Motor neuron (in vitro differentiated cells): ENCODE measurements at places on chromosomes 13 and 19. TPM values are rescaled to one million over a fixed set of nuclear protein-coding genes. Genes with fewer than 3 reads are reported as not detected.

- ATAC-seq: no peak
Measured at GRCh38 chr13:64078025-64078424, 2662.4 kb upstream of the PCDH20 start.

DNA sequence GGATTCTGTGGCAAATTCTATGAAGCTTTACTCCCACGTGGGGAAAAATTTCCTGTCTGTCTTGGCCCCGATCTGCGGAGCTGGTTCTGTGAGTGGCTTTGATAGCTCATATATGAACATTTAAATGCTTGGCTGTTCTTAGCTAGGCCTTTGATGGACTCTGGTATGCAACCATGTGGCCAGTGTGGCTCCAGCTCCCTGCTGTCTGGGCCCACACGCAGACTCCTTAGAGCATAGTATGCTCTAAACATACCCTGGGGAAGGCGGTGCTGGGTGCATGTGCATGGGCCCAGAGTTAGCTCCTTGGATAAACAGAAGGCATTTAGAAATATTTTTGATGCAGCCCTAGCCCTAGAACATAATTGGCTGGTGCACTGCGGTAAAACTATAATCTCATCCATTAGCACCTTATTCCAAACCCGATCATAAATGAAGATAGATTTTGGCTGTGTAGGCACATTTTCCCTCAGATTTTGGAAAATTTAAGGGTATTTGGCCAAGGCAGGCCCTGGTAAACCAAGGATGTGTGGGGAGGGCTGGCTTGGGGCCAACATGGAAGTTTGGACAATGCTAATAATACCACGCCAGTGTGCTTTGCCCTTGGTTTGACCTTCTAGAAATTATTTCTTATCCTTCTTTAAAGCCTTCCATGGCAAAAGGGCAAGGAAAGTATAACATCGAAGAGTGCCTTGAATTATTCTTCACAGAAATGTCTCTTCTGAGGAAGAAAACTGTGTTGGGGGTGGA, 153.5 kb downstream of the LMO7 start:
- no peak for ATAC-seq

DNA sequence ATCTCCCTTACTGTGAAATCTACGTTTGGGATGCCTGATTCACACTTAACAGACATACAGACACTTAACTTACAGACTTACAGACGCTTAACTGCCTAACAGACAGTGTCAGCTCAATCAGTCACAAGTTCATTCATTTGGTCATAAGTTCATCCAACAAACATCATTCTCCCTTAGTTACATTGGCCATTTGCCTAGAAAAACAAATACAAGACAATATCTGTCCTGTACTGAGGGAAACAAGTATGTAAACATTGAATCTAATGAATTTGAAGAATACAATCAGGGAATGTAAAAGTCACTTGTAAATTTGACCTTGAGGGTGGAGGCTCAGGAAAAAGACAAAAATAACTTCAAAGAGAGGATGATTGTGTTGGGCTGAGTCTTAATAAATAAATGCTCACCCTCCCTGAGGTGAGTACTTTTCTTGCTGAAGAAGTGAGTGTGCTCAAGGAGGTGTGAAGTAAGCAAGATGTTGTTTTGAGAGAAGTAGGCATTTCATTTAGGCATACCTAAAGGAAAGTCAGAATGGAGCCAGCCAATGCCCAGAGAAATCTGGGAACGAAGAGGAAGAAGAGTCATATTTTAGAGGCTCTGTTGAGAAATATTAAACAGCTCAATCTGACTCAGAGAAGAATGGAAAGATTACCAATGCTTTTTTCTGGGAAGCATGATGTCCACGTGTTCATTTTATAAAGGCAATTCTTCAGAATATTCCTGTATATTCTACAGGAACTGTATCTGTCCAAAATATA, 958.4 kb upstream of the SLC10A2 start:
- ATAC-seq: no peak

DNA sequence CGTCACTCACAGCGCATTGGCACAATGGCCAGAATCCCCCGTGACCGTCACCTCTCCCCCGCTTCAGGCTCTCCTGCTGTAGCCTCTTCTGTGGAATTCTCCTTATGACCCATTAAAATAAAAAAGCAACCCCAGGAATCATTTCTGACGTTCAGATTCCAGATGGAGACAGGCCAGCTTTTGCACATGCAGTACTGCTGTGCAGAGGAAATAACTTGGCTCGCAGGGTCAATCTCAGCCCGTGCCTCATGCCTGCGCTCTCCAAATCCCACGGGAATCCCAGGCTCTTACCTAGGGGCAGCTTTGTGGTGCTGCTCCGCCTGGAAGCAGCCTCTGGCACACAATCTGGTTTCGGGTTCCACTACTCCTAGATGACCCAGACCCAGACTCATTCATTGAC, 32.7 kb upstream of the SOX1 start:
- no peak for ATAC-seq

- peak; percentile 14 for ATAC-seq
Measured at GRCh38 chr19:41705393-41706174, 2.8 kb upstream of the CEACAM5 start.

- ATAC-seq: no peak
Measured at GRCh38 chr13:65999411-65999810, 1230.7 kb downstream of the PCDH9 start.

- no peak for ATAC-seq
Measured at GRCh38 chr13:59176775-59177174, 987.0 kb downstream of the DIAPH3 start.

Gene SPATA13
- 8.0 and 9.0 TPM in 2 replicates for total RNA-seq
